ENCODE measurements at places on chromosomes 16 and 17. TPM values are rescaled to one million over a fixed set of nuclear protein-coding genes. Genes with fewer than 3 reads are reported as not detected.

YPEL2 gene
- polyA plus RNA-seq: 18.8 TPM

NACA2 gene
- not detected for polyA plus RNA-seq

CDH15 gene
- polyA plus RNA-seq: not detected

TMEM238L gene
- polyA plus RNA-seq: not detected

CDH1 gene
- polyA plus RNA-seq: not detected

SMARCE1 gene
- polyA plus RNA-seq: 221 TPM

GRIN2A gene
- not detected for polyA plus RNA-seq

INTS2 gene
- 2.9 TPM for polyA plus RNA-seq

PRAC1 gene
- not detected for polyA plus RNA-seq

C17orf78 gene
- not detected for polyA plus RNA-seq

CMTM2 gene
- not detected for polyA plus RNA-seq
